A549 treated with Hydrocortisone at 1 μM for 4 hours (cell line): ENCODE measurements at places on chromosomes 3 and 15. TPM values are rescaled to one million over a fixed set of nuclear protein-coding genes. Genes with fewer than 3 reads are reported as not detected.

Gene THUMPD3
- total RNA-seq, result 50.9 to 72.0 TPM (median 55.9 TPM) in 5 replicates

Gene SCN5A
- total RNA-seq, result 0.26 to 1.6 TPM (median 0.87 TPM) in 5 replicates

Gene IL5RA
- not detected in 5 replicates for total RNA-seq

Gene CCRL2
- 0.07 to 0.10 TPM (median 0.09 TPM) in 3 of 5 replicates, not detected in the others for total RNA-seq

Gene CLDN1
- 17.1 to 21.7 TPM (median 19.6 TPM) in 5 replicates for total RNA-seq

Gene SETMAR
- total RNA-seq, result 6.6 to 8.7 TPM (median 8.5 TPM) in 5 replicates

Gene RPL22L1
- total RNA-seq, result 204 to 312 TPM (median 276 TPM) in 5 replicates
